HFFc6 (cell line): ENCODE measurements at places on chromosomes 7 and 10.
A peak's percentile ranks its signal among the peaks of the same experiment; 100 is the strongest.

- DNase-seq = no peak
Measured at GRCh38 chr10:31090894-31091607, 59.4 kb upstream of the ZNF438 start.

DNA sequence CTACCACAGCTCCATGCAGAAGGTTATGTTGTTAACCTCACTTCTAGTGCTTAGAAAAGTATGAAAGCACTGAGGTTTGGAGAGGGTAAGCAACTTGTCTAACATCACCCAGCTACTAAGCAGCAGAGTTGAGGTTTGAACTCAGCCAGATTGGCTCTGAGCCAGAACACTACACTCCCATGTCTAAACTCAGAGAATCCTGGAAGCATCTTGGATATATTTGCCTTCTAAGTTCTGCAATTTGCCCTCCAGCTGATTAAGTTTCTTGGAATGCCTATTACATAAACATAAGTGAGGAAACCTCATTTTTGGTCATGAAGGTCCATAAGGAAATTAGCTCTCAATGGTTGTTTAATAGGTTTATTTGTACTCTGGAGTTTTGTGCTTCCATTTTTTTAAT, 78.1 kb upstream of the PHYHIPL start:
- DNase-seq = peak; percentile 73

DNA sequence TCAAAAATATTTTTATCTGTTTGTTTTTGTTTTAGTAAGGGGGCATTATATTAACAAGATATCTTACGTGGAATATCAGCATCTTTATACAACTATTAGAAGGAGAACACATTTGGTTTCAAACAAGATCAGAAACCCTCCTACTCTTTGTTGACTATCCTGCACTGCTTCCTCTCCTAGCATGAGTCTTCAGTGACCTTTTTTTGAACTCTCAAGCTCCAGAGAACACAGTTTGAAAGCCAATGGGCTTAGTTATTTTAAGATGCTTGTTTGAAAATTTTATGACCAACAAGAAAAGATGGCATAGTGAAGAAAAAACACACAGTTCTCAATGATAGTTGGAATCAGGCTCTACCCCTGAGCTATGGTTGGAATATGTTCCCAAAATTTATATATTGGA, 37.2 kb upstream of the RTKN2 start:
- no peak for DNase-seq

DNA sequence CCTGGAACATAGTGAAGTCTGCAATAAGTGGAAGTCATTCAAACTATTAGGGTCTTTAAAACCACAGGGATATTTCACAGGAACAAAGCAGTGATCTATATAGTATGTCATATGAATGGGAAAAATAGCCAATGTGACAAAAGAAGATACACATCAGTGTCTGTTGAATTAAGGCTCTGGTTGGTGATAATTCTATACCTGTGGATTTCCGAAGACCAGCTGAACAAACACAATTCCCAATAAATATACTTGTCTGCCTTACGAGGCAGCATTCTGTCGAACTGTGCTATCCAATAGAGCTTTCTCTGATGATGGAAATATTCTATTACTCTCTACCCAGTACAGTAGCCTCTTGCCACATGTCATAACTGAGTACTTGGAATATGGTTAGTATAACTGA, 55.9 kb upstream of the CAV2 start:
- no peak for DNase-seq

GRCh38 chr7:5709347-5709950, 72.0 kb downstream of the RNF216 start:
- DNase-seq = peak; percentile 18

GRCh38 chr10:3119796-3120459, 52.6 kb downstream of the PFKP start:
- DNase-seq = no peak

GRCh38 chr7:94588075-94588474, 67.9 kb downstream of the SGCE start:
- DNase-seq = no peak

GRCh38 chr10:110643653-110644597, at the start of gene RBM20:
TSS of gene RBM20 (plus strand) at chr10:110644336. CDS start at chr10:110644455, 119 bp downstream.
- DNase-seq = no peak

- DNase-seq = no peak
Measured at GRCh38 chr10:53744746-53745145, 972.2 kb upstream of the MBL2 start.

DNA sequence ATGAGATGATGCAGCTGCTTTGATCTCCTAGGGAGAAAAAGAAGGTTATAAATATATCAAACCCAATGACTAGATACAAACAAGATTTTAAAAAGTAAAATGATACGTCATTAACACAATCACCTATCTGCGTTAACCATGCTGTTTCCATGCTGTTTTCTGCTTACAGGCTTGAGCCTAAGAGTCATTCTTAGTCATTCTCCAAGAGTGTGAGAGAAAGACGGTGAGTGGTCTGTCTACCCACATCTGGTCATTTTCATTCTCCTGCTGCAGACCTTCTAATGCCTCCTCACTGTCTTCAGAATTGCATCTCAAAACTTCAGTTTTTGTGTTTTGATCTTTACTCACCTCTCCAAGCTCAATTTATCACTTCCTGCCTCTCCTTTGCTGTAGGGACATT, 98.0 kb upstream of the ELMO1 start:
- DNase-seq = no peak

DNA sequence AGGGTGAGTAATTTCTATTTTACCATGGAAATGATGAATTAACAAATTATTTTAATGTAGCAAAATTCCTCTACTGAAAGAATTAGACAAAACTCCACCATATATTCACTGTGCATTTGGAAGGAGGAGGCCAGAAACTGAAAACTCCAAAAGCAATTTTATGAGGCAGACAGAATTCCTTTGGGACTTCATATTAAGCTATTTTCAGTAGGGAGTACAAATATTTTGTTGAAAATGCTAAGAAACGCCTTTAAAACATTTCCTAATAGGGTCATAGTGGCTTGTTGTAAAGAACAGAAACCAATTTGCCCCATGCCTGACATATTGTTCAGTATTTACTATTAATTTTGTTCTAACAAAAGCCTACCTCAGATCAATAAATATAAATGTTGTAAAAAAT, 117.8 kb downstream of the TES start:
- DNase-seq = peak; percentile 46

DNA sequence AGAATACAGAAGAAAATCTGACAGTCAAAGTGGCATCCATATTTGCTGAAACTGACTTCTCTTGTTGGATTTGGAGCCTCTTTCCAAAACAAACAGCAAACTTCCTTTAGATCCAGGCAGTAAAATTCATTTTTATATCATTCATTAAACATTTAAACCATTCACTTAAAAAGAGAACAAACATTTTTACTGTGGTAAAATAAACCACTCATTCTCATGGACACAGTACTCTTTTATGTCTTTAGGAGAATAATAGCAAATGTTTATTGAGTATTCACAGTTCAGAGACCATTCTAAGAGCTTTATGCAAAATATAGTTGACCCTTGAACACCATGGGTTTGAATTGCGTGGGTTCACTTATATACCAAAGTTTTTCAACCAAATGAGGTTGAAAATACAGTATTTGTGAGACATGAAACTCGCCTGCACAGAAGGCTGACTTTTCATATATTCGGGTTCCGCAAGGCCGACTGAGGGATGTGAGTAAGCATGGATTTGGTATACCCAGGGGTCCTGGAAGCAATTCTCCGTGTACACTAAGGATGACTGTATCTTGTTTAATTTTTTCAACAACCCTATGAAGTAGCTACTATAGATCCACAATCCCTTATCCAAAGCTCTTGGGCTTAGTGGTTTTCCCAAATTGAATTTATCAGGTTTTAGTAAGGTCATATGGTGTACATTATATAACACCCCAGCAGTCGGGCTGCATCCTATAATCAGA, 49.1 kb downstream of the ATXN7L1 start:
- no peak for DNase-seq

DNA sequence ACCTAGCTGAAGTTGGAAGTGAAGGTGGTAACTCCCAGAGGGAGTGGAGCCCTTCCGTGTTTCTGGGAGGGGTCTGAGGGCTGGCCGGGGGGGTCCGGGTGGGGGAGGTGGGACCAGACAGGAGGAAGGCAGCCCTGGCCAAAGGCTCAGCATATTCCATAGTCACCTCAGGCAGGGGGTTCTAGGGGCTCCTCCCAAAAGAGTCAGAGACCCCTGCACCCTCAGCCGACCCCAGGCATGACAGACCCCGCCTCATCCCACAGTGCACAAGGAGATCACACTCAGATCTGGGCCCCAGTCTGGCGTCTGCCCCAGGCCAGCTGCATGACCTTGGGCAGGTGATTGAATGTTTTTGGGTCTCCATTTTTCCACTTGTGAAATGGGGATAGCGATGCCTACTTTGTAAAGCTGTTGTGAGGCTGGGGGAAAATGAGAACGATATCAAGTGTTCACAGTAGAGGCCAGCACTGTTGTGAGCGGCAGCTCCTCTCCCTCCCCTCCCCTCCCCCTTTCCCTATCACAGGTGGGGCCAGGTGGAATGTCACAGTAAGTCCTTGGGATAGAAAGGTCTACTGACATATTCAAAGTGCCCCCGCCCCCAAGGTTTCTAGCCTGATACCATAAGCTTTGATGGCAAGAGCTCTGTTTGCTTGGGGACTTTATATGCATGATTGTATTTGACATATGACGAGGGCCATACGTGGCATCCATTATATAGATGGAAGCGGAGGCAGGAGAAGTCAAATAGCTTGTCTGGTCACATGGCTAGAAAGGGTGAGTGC, 33.3 kb downstream of the DNAJB12 start:
- DNase-seq = no peak

GRCh38 chr10:33287112-33287511, 47.4 kb downstream of the NRP1 start:
- no peak for DNase-seq

DNA sequence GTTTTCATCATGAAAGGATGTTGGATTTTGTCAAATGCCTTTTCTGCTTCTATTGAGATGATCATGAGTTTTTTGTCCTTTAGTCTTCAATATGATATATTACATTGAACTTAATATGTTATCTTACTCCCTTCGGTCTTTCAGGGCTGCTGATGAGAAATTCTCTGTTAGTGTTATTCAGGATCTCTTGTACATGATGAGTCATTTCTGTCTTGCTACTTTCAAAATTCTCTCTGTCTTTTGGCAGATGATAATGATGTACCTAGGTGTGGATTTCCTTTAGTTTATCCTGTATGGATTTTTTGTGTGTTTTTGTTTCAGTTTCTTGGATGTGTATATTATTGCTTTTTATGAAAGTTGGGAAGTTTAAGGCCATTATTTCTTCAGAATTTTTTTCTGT, 320.9 kb upstream of the NPSR1 start:
- DNase-seq = no peak

GRCh38 chr10:5506246-5506645, 6.9 kb upstream of the CALML5 start:
- DNase-seq = no peak

DNA sequence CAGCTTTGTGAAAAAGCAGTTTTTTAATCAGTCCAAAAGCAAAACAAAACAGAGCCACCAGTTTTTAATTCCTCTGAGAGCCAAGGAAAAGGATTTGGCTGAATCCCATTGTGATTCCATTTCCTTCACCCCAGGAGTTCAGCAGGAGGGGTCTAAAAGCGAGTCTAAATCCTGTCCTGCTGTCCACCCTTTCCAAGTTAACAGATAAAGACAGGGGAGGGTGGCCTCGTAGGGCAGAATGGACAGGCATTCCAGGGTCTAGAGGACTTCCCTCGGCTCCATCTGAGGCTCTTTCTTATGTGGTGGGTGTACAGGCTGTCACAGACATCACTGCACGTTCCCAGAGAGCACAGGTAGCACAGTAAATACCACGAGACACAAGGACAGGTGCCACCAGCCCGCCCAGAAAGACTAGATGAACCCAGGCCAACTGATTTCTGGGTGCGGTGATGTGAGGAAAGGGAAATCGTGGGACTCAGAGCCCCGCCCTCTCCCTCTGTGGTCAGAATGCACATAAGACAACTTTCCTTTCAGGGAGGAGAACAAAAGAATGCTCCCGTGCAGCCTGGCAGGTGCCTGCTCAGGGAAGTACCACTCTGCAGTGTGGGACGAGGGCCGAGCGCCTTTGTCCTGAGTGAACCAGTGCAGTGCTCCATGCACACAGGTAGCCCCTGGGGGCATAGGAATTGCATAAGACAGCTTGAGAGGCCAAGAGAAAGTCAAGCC, 119.7 kb downstream of the ABLIM1 start:
- no peak for DNase-seq

GRCh38 chr10:6300106-6300783, 97.5 kb downstream of the PFKFB3 start:
- DNase-seq = peak; percentile 43

GRCh38 chr7:115635376-115635775, 395.2 kb downstream of the TFEC start:
- DNase-seq = no peak

DNA sequence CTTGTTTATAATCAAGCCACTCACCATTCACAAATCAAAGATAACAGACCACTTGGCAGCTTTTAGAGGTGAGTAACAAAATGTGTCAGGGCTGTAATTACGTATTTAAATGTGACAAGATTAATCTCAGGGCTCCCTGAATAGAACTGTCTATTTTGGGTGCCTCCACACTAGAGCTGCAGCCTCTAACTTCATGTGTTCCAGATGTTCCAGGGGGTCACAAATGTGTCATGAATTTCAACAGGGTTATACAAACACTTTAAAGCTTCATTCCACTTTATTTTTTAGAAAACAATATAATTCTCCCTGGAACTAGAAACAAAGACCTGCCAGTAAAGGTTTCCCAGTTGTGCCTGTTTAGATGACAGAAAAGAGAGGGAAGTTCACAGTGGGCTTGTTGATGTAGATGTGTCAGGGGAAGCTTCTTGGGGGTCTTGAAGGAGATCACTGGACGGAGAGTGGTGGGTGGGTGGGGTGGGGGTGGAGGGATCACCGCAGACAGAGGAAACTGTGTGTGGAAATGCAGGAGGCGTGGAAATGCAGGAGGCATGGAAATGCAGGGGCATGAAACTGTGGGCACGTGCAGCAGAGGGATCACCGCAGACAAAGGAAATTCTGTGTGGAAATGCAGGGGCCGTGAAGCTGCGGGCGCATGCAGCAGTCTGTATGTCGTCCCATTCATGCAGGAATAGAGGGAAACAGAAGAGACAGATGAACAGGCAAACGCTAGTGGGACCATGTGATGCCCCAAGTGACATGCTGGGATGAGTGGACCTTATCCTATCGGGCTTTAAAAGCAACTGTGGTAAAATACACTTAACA, 42.0 kb upstream of the TRIL start:
- no peak for DNase-seq

DNA sequence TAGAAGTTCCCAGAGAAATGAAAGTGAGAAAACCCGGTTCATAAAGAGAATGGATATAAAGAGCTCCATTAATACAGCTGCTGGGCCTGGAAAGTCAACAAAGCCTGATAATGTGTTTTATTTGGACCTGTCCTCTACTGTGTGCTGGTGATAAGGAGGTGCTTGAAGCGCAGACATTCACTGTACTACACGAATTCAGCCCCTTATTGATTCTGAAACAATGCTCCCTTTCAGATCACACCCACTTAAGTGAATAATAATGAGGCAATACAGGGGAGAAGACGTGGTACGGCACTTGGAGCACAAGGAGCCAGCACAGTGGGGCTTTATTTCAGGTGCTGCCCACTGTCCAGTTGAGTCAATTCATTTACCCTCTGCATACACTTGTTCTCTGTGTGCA, 260.8 kb downstream of the FGFR2 start:
- no peak for DNase-seq

- no peak for DNase-seq
Measured at GRCh38 chr10:57014758-57015157, 653.7 kb upstream of the ZWINT start.
